ENCODE measurements at places on chromosomes 11 and 22. TPM values are rescaled to one million over a fixed set of nuclear protein-coding genes. Genes with fewer than 3 reads are reported as not detected.

The CLDN5 gene
- 94.9 TPM for total RNA-seq

The MIAT gene
- total RNA-seq: 0.47 TPM

The TEX54 gene
- not detected for total RNA-seq

The MRPL17 gene
- total RNA-seq: 115 TPM

The OR4C11 gene
- not detected for total RNA-seq

The GSTT2B gene
- total RNA-seq: 14.3 TPM

The RHOD gene
- 109 TPM for total RNA-seq

The ADAMTS8 gene
- 1.4 TPM for total RNA-seq

The FAT3 gene
- 1.2 TPM for total RNA-seq

The BTG4 gene
- total RNA-seq: not detected

The C11orf52 gene
- 16.1 TPM for total RNA-seq

DNA sequence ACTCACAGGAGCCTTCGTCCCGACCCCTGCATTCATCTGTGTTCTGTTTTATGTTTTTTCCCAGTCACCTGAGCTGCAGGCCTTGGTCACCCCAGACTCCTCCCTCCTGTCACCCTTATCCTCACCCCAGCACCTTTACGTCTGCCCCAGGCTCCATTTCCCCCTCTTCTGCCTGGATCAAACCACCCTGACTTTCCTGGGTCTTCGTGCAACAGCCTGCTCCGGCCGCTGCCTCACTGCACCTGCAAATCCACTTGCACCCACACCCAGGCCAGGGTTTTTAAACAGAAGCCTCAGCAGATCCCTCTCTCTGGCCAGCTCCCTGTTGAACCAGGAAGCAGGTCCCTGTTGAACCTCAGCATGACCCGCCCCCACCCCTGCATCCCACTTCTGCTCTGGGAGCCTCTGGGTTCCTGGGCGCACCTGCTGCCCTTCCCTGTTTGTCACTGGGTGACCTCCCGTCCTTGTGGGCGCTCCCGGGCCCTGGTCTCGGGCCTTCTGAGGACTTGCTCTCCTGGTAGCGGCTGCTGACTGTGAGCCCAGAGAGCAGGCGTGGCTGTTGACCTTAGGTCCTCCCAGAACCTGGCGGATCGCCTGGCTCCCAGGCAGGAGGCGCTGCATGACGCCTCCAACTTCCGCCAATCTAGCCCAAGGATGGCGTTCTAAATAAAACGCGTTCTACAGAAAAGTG is 12.8 kb downstream of the MAPK8IP2 start:
- DNase-seq: no peak

DNA sequence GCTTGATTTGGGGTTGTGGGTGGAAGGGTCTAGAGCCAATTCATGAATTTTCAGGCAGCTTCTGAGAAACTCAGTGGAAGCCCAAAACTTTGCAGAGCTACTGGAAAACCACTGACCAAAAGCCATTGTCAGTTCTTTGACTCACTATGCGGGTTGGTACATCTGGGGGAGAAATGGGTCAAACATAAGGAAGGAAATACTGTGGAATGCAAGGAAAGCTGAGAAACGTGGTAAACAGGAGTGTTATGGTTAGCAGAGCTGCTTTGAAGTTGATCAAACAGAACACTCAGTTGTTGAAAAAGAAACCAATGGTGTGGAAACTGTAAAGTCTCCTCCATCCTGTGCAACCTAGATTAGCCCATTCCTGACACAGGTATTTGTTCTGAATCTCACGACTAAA is 6.3 kb upstream of the ABTB2 start:
- no peak for DNase-seq

DNA sequence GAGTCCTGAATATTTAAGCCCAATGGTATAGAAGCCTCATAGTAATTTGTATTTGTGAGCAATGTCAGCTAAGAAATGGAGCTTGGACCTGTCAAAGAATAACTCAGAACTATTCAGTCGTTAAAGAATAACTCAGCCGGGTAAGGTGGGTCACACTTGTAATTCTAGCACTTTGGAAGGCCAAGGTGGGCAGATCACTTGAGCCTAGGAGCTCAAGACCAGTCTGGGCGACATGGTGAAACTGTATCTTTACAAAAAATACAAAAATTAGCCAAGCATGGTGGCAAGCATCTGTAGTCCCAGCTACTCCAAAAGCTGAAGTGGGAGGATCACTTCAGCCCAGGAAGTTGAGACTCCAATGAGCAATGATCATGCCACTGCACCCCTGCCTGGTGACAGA is 1526.5 kb downstream of the LRRC4C start:
- no peak for DNase-seq

DNA sequence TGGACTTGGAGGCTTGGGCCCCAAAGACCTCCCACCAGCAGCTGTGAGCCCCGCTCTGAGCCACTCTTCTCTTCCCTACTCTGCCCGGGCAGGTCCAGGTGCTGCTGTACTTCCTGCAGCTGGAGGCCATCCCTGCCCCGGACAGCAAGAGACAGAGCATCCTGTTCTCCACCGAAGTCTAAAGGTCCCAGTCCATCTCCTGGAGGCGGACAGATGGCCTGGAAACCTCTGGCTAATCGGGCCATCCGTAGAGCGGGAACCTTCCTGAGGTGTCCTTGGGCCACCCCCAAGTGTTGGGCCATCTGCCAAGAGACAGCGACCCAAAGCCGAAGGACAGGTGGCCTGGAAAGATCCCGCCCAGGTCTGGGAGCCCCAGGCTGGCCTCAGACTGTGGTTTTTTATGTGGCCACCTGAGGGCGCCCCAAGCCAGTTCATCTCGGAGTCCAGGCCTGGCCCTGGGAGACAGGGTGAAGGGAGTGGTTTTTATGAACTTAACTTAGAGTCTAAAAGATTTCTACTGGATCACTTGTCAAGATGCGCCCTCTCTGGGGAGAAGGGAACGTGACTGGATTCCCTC is 135.1 kb downstream of the BCR start:
- DNase-seq: no peak

GRCh38 chr22:17858033-17858432 is 83.8 kb upstream of the BID start:
- no peak for DNase-seq

DNA sequence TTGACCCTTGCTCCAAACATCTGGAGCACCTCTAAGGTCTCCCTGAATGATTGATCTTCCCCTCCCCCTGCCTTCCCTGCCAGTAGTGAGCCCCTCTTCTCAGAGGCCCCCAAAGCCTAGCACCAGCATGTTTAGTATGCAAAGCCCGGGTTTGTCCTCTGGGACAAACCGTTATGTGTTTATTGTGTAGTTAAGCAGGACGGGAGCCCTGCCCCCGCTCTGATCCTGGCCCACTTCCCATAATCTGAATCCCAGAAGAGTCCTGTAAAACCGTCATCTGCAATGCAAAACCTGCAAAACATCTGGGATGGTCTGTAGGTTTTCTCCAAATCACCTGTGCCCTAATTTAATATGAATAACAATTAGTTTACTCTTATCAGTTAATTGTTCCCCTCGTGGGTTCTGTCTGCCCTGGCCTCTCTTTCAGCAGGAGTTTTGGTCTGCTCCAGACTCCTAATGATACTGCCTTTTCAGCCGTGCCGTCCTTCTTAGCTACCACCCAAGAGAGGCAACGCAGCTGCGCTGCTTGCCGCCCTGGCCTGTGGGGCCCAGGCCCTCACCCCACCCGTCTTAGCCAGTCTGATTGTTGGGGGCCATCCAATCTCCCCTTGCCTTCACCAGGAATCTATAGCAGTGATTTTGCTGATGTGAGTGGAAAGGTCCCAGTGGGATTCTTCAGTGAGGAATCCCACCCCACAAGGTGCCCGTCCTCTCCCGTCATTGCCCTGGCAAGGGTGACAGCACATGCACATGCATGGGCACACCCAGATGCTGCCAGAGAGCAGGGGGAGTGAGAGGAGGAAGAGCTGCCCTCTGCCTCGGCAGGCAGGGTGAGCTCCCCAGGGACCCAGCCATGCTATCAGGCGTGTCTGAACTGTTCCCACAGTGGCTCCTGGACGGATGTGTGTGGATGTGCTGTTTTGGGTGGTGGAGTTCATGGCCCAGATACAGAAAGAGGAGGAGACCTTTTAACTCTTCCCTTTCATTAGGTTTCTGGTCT is 3.0 kb upstream of the B3GAT1 start:
- DNase-seq: no peak

DNA sequence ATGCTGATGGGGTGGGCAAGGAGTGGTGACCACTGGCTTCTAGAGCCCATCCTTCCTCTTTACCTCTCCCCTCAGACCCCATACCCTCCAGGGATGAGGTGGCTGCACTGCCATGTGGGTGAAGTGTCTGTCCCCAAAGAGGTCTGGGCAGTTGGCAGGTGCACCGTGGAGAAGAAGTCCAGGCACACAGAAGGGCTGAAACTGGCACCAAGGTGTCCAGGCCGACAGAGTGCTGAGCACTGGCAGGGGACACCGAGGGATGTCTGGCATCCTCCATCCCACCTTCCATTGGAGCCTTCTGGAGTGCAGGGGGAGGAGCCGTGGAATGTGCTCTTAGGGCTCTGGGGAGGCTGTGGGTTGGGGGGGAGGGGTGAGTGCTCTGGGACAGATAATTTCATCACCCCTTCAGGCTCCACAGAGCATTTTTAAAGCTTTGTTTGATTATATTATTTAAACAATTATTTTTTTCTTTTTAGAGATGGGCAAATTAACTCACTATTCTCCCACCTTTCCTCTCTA is 37.9 kb downstream of the PKNOX2 start:
- DNase-seq: no peak

DNA sequence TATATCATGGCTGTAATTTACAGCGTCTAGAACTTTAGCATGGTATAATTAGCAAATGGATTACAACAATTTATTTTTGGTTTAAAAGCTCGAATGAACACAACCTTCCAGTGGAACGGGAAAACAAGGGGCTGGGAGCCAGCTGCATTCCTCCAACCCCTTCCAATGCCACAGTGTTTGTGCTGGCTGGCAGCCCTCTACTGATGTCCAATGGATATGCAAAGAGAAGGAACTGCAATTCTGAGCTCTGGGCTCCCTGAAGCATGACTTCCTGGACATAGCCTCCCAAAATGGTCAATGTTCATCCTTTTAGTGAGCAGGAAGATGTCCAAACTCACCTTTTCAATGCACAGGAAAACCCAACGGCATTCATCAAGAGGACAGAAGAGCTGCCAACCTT is 288.3 kb downstream of the TENM4 start:
- DNase-seq: no peak

DNA sequence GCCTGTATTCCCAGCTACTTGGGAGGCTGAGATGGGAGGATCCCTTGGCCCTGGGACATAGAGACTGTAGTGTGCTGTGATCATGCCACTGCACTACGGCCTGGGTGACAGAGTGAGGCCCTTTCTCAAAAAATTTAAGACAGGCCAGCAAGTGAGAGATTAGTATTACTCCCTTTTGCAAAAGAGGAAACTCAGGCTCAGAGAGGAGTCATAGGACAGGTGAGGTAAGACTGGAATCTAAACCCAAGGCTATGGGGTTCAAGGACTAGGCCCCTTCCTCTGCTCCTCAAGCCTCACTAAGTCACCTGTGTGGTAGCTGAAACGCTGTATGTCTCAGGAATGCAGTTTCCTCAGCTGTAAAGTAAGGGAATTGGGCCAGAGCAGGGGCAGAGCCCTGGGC is 1.6 kb upstream of the P2RY2 start:
- no peak for DNase-seq

GRCh38 chr11:64921384-64921783 is 3.1 kb upstream of the PPP2R5B start:
- DNase-seq: no peak

- DNase-seq: no peak
These were observed 1.5 kb downstream of the OR51B4 start for GRCh38 chr11:5300251-5300650.

DNA sequence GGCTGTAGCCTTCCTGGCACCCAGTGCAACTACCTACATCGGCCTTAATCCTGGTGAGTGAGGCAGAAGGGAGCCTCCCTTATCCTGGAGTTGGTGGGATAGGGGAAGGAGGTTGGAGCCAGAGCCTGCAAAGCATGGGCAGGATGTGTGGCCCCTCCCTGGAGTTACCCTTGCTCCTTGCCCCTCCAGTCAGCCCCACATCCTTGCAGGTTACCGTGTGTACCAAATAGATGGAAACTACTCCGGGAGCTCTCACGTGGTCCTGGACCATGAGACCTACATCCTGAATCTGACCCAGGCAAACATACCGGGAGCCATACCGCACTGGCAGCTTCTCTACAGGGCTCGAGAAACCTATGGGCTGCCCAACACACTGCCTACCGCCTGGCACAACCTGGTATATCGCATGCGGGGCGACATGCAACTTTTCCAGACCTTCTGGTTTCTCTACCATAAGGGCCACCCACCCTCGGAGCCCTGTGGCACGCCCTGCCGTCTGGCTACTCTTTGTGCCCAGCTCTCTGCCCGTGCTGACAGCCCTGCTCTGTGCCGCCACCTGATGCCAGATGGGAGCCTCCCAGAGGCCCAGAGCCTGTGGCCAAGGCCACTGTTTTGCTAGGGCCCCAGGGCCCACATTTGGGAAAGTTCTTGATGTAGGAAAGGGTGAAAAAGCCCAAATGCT is 3.9 kb downstream of the SMPD1 start:
- no peak for DNase-seq

DNA sequence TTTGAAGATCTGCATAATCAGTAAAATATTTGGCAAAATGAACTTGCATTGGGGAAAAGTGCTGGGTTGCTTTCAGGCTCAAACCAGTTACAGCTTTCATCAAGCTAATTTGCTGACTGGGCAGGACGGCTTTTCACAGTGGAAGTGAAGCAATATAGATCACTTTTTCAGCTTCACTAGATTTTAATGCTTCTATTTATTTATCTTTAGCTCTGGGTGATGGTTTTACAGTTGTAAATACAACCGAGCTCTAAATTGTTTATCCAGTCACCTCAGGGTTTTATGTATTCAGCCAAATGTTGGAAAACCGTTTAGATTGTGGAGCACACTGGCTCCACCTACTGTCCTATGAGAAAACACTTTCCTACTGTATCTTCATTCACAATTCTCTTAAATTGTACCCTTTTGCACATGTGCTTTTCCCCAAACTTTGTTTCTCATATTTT is 58.2 kb downstream of the ACER3 start:
- DNase-seq: no peak

GRCh38 chr11:114082415-114082748 is 22.9 kb downstream of the ZBTB16 start:
- DNase-seq: no peak

DNA sequence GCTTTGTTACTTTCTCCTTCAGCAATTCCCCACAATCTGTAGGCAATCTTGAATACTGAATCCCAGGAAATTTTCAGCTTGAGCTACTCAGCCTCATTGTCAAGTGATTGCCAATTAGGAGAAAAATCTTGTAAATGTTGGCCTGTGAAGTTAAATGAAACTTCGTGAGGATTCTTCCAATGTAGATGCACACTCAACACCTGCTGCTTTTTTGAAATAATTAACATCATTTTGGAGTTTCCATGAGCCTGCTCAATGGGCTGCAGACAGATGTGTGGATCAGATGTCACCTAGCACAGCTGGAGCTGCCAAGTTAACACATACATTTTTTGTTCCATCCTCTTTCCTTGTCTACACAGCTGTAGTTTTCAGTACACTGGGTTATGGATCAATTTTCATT is 645.6 kb upstream of the LUZP2 start:
- no peak for DNase-seq

GRCh38 chr22:48553694-48554308 is 1273.9 kb downstream of the BRD1 start:
- DNase-seq: no peak

DNA sequence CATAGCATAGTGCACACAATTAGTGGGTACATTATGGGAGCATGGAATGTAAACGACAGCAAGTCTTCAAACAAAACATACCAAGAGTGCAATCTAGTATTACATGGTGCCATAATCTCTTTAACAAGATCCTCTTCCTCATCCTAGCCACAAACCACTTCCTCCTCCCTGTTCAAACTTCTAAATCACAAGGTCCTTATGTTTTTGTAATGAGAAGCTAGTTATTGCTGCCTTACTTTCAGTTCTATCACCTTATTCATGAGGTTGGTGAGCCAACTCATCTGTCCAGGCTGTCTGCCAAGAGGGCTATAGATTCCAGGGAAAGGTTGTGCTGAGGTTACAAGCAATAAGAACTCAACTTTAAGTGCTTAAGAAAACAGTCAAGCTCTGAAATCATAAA is 195.4 kb upstream of the ARHGAP20 start:
- DNase-seq: no peak

Data from lower leg skin (tissue), 4 donors.